HFFc6 (cell line): ENCODE measurements at places on chromosomes 1 and 21. TPM values are rescaled to one million over a fixed set of nuclear protein-coding genes. Genes with fewer than 3 reads are reported as not detected.

GRCh38 chr1:41774471-41774990 is 144.2 kb downstream of the HIVEP3 start:
- H3K27me3 ChIP-seq, result no peaks in the 10 kb centered on the region; the same call in none of the 2 replicates
- no peak overlapping the region for H3K4me3 ChIP-seq
- DNase-seq, result no peak

- H3K4me3 ChIP-seq, result peak overlapping the region; percentile 92
- peaks cover 16% of the 10 kb centered on the region for H3K36me3 ChIP-seq
- H3K27ac ChIP-seq, result peak overlapping the region; percentile 96
- peaks cover 53% of the 10 kb centered on the region for H3K4me1 ChIP-seq
- no peaks in the 10 kb centered on the region; the same call in 1 of the 2 replicates for H3K27me3 ChIP-seq
Observed at GRCh38 chr21:29299046-29299915, 559 bp downstream of the BACH1 start.

GJA9 gene
- total RNA-seq, result not detected in 3 replicates

DNA sequence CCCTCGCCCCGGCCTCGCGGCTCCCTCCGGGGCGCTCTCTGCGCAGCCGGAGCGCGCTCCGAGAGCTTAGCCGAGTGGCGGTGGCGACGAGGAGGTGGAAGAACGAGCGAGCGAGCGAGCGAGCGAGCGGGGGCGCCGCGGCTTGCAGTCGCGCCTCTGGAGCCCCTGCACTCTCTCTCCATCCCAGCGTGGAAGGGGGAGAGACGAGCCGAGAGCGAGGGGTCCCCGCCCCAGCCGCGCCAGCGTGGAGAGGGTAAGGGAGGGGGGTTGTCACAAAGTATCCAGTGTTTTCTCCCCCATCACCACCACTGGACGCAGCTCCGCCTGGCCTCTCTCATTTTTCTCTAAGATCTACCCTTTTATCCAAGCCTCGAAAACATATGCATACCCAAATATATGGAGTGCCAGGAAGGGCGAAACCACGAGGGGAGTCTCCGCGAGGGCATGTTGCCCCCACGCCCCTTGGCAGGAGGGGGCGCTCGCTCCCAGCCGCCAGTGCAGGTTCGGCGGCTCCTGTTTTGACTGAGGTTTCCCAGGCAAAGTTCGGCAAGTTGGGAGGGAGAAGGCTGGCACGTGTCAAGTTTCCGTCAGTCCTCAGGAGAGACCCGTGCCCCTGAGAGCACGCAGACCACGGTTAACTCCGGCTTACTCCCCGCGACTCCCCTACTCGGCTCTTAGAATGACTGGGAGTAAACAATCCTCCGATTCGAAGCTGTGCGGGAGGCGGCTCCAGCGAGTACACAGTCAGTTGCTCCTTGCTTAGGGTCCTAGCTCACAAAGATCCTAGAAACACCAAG is 569 bp upstream of the DAB1 start:
- no peaks in the 10 kb centered on the region for H3K36me3 ChIP-seq
- H3K4me1 ChIP-seq, result peaks cover 21% of the 10 kb centered on the region
- peak; percentile 10 for DNase-seq

DNA sequence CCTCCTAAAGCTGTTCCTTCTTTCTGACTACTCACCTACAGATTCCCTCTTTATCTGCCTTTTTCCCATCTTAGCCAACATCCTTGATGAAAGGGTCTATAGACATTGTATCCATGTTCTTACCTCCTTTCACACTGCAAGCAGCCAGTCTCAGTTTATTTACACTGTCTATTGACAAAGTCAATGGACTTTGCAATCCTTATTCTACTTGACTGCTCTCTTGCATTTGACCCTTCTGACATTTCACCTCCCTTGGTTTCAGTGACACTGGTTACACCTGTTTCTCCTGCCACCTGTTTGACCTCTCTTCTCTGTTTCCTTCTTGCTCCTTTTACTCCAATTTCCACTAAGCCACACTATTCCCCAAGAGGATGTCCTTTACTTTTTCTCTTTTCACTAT is 224.0 kb upstream of the SNX7 start:
- no peak for DNase-seq
- no peak overlapping the region for H3K27ac ChIP-seq
- H3K36me3 ChIP-seq, result no peaks in the 10 kb centered on the region
- no peaks in the 10 kb centered on the region for H3K4me1 ChIP-seq

- H3K36me3 ChIP-seq, result no peaks in the 10 kb centered on the region
- H3K27ac ChIP-seq, result no peak overlapping the region
- no peak for DNase-seq
- H3K27me3 ChIP-seq, result peaks cover 28% of the 10 kb centered on the region
Observed at GRCh38 chr1:212488436-212489283, 55.9 kb downstream of the NENF start.

- H3K27me3 ChIP-seq, result no peaks in the 10 kb centered on the region
- H3K27ac ChIP-seq, result peak overlapping the region; percentile 72
- H3K4me1 ChIP-seq, result peaks cover 37% of the 10 kb centered on the region
- DNase-seq, result peak; percentile 23
- H3K36me3 ChIP-seq, result no peaks in the 10 kb centered on the region
- peak overlapping the region; percentile 17; the same call in 1 of the 2 replicates for H3K4me3 ChIP-seq
Observed at GRCh38 chr1:52007215-52008002, 16.9 kb upstream of the RAB3B start.

- no peak overlapping the region for H3K4me3 ChIP-seq
- peaks cover 18% of the 10 kb centered on the region for H3K27me3 ChIP-seq
- no peaks in the 10 kb centered on the region for H3K4me1 ChIP-seq
- H3K27ac ChIP-seq, result no peak overlapping the region
Observed at GRCh38 chr1:223249854-223250631, 107.0 kb upstream of the TLR5 start.

- DNase-seq, result no peak
- no peak overlapping the region for H3K4me3 ChIP-seq
- no peaks in the 10 kb centered on the region for H3K4me1 ChIP-seq
- H3K36me3 ChIP-seq, result peaks cover 5% of the 10 kb centered on the region
Observed at GRCh38 chr1:18408656-18409370, 71.9 kb upstream of the KLHDC7A start.

RERE gene
- total RNA-seq, result 38.2 to 42.9 TPM (median 40.2 TPM) in 3 replicates

SAMD11 gene
- total RNA-seq, result 18.0 to 29.9 TPM (median 27.6 TPM) in 3 replicates

SDC3 gene
- 55.8 and 56.9 TPM in 2 replicates for total RNA-seq

ITPKB gene
- total RNA-seq, result 1.7 and 2.1 TPM in 2 replicates

DNA sequence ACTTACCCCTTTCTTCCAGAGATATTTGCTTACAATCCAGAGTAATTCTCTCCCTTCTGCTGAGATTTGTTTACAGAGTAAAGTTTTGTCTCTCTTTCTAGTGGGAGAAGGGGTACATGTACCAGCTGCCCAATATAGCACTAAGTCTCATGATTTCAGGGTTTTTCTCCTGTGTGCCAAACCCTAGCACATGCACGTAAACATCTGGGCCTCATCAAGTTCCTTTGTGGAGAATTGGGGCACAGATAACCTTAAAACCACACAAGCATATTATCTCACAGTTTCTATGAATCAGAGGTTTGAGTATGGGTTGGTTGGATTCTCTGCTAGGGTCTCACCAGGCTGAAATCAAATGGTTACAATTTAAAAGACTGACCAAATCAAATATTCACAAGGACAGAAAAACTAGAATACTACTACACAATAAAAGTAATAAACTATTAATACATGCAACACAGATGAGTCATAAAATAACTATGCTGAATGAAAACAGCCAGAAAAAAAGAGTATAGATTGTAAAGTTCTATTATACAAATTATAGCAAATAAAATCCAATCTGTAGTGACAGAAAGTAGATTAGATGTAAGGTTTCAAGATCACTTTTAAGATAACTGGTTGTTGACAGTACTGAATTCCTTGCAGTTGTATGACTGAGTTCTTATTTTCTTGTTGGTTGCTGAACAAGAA is 347.4 kb upstream of the PTBP2 start:
- DNase-seq, result peak; percentile 6
- peaks cover 23% of the 10 kb centered on the region for H3K27me3 ChIP-seq
- no peak overlapping the region for H3K27ac ChIP-seq
- no peaks in the 10 kb centered on the region for H3K36me3 ChIP-seq
- no peak overlapping the region for H3K4me3 ChIP-seq
- peaks cover 36% of the 10 kb centered on the region for H3K4me1 ChIP-seq

- H3K27me3 ChIP-seq, result no peaks in the 10 kb centered on the region
- peak overlapping the region; percentile 59 for H3K4me3 ChIP-seq
- H3K27ac ChIP-seq, result peak overlapping the region; percentile 98
- DNase-seq, result peak; percentile 65
- no peaks in the 10 kb centered on the region for H3K36me3 ChIP-seq
Observed at GRCh38 chr1:41639332-41639936, 155.0 kb upstream of the EDN2 start.

GPR89B gene
- total RNA-seq, result 10.1 to 13.3 TPM (median 11.8 TPM) in 3 replicates

GPR25 gene
- total RNA-seq, result not detected in 3 replicates

DNA sequence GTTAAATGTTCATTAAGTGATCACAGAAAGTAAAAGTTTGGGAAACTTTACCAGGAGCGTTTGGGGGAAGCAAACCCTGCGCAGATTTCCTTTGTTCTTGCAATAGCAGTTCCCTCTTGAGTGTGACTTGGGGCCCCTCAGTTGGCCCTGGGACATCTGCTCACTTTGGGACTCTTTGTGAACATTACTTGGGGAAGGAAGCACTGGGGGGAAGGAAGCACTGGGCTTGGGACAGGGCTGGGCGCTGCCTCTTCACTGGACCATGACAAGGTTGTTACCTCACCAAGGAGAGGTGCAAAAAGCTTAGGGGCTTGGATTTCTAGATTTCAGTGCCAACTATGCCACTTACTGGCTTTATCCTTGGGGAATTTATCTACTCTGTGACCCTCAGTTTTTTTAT is 63.5 kb downstream of the ETS2 start:
- peaks cover 3% of the 10 kb centered on the region for H3K27me3 ChIP-seq
- H3K27ac ChIP-seq, result no peak overlapping the region
- H3K4me1 ChIP-seq, result no peaks in the 10 kb centered on the region; the same call in 1 of the 2 replicates
- no peak overlapping the region for H3K4me3 ChIP-seq
- no peak for DNase-seq
- 0 out of 2 replicates have a peak, but pooled peaks cover 5% of the 10 kb centered on the region for H3K36me3 ChIP-seq

LCE2C gene
- total RNA-seq, result not detected in 3 replicates

- no peaks in the 10 kb centered on the region for H3K36me3 ChIP-seq
- H3K4me3 ChIP-seq, result no peak overlapping the region
- DNase-seq, result peak; percentile 43
- H3K27ac ChIP-seq, result no peak overlapping the region
Observed at GRCh38 chr1:229227298-229227919, 43.5 kb upstream of the RAB4A start.

DNA sequence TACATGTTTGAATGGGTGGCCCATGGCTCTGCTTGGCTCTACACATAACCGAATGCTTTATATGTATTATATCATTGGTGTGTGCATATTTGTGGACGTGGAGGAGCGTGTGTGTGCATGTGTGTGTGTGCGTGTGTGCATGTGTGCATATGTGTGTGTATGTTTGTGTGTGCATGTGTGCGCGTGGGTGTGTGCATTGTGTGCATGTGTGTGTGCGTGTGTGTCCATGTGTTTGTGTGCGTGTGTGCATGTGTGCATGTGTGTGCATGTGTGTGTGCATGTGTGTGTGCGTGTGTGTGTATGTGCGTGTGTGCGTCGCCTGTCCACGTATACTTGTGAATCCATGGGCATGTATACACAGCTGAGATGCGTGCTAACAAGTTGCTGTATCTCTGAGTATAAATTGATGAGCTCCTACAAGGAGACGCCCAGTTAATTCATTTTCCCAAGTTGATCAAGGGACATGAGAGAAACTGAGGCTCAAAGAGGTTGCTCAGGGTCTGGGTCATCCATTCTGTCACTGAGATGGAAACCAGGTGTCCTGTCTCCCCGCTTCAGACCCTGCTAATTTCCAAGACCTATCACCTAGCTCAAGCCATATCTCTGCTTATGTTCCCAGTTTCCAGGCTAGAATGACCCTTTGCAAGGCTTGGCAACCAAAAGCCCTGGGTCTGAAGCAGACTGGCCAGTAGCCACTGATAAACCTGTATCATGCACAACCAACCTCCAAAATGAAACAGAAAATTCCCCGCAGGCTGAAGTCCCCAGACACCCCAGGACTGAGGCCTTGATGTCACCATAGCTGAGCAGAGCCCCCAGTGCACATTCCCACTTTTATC is 2.8 kb upstream of the CTRC start:
- no peaks in the 10 kb centered on the region; the same call in none of the 2 replicates for H3K27me3 ChIP-seq
- H3K4me1 ChIP-seq, result peaks cover 12% of the 10 kb centered on the region
- no peak overlapping the region for H3K4me3 ChIP-seq
- no peak overlapping the region for H3K27ac ChIP-seq

GRCh38 chr1:77084457-77084856 is 134.8 kb downstream of the PIGK start:
- no peak for DNase-seq
- no peak overlapping the region for H3K4me3 ChIP-seq
- no peaks in the 10 kb centered on the region; the same call in 1 of the 2 replicates for H3K27me3 ChIP-seq
- H3K36me3 ChIP-seq, result no peaks in the 10 kb centered on the region
- no peak overlapping the region for H3K27ac ChIP-seq

CD247 gene
- total RNA-seq, result not detected in 3 replicates

- H3K36me3 ChIP-seq, result peaks cover 25% of the 10 kb centered on the region; the same call in 1 of the 2 replicates
- H3K4me3 ChIP-seq, result no peak overlapping the region
- H3K27ac ChIP-seq, result no peak overlapping the region
- H3K27me3 ChIP-seq, result no peaks in the 10 kb centered on the region; the same call in none of the 2 replicates
- no peaks in the 10 kb centered on the region for H3K4me1 ChIP-seq
Observed at GRCh38 chr21:46431448-46431847, 27.2 kb upstream of the DIP2A start.

RIPPLY3 gene
- not detected in 3 replicates for total RNA-seq

EXTL2 gene
- 20.2 to 24.4 TPM (median 21.1 TPM) in 3 replicates for total RNA-seq

- H3K27ac ChIP-seq, result peak overlapping the region; percentile 78
- peaks cover 23% of the 10 kb centered on the region for H3K36me3 ChIP-seq
- peak overlapping the region; percentile 94 for H3K4me3 ChIP-seq
- H3K4me1 ChIP-seq, result peaks cover 26% of the 10 kb centered on the region
- DNase-seq, result no peak
- H3K27me3 ChIP-seq, result peaks cover 2% of the 10 kb centered on the region; the same call in 1 of the 2 replicates
Observed at GRCh38 chr1:7771823-7772299, 765 bp downstream of the VAMP3 start.

DNA sequence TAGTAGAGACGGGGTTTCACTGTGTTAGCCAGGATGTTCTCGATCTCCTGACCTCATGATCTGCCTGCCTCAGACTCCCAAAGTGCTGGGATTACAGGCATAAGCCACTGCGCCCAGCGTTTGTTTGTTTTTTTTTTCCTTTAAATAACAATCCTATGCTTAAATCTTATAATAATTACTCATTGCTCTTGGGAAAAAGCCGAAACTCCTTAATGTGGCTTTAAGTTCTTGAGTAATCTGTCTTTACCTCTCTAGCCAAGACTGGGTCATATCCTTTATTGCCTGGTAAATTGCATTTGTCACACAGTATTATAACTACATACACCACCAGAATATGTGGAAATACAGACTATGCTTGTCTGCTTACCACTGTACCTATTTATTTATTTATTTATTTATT is 97.1 kb downstream of the MACF1 start:
- H3K36me3 ChIP-seq, result peaks cover 41% of the 10 kb centered on the region
- H3K4me3 ChIP-seq, result no peak overlapping the region
- H3K27ac ChIP-seq, result no peak overlapping the region
- H3K4me1 ChIP-seq, result peaks cover 7% of the 10 kb centered on the region

MXRA8 gene
- 438 to 518 TPM (median 493 TPM) in 3 replicates for total RNA-seq

DNA sequence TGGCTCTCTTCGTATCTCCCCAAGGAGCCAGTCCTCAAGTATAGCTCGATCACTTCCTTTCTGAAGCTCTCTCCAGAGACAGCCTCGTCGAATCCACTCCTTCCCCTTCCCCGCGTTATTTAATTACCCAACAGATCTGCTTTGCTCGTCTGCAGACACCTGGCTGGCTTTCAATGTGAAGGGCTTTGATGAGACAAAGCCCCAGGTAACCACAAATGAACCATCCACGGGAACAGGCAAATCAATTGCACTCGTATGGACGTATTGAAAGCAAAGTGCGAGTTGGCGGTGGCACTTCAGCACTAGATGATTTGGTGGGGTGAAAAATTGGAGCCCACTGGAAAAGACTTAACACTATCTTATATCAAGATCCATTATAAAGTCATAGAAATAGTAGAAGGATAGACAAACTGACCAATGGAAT is 364 bp upstream of the BCAR3 start:
- H3K4me3 ChIP-seq, result peak overlapping the region; percentile 97
- H3K36me3 ChIP-seq, result peaks cover 13% of the 10 kb centered on the region
- DNase-seq, result no peak
- peaks cover 49% of the 10 kb centered on the region for H3K4me1 ChIP-seq
- peak overlapping the region; percentile 84 for H3K27ac ChIP-seq
